ENCODE measurements at places on chromosomes 4 and X. TPM values are rescaled to one million over a fixed set of nuclear protein-coding genes. Genes with fewer than 3 reads are reported as not detected.
A peak's percentile ranks its signal among the peaks of the same experiment; 100 is the strongest.

- no peak for DNase-seq
Observed at GRCh38 chr4:76622126-76622525, 187.1 kb downstream of the SHROOM3 start.

GRCh38 chr4:101128473-101128872, 218.9 kb downstream of the PPP3CA start:
- no peak for DNase-seq

- peak; percentile 57 for DNase-seq
Observed at GRCh38 chrX:105565856-105566255, 256.5 kb upstream of the NRK start.

DNA sequence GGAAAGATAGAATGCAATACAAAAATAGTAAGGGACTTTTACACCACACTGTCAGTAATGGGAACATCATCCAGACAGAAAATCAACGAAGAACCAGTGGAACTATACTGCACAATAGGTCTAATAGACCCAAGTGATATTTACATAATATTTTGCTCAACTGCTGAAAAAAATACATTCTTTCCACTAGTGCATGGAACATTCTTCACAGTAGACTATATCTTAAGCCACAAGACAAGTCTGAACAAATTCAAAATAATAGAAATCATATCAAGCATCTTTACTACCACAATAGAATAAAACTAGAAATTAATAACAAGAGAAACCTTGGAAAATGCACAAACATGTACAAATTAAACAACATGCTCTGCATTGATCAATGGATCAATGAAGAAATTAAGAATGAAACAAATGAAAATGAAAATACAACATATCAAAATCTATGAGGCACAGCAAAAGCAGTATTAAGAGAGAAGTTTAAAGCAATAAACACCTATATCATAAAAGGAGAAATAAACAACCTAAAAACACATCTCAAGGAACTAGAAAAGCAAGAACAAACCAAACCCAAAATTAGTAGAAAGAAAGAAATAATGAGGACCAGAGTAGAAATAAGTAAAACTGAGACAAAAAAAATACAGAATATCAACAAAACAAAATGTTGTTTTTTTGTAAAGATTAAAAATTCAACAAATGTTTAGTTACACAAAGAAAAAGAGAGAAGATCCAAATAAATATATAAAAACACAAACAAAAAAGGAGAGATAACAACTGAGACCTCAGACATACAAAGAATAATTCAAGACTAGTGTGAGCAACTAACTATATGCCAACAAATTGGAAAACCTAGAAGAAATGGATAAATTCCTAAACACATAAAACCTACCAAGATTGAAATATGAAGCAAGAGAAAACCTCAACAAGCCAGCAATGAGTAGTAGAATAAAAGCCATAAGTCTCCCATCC, 51.5 kb upstream of the ANTXR2 start:
- no peak for DNase-seq

DNA sequence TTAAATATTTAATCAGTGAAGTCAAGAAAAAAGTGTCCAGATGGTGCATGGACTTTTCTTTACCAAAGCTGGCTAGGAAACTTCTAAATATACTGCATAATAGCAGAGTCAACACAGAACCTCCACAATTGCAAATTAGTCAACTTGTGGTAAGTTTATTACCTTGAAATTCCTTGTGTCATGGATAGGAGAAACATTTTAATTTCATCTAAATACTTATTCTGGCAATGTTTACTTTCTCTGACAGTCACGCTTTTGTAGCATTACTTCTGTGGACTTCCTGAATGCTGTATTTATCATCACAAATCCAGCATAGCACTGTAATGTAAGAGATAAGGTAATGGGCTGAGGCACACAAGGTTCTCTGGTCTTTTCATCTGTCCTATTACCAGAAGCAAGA, 2266.1 kb downstream of the PCDH7 start:
- DNase-seq: no peak

CENPVL1 gene
- not detected for total RNA-seq

NUP62CL gene
- 1.1 TPM for total RNA-seq

Data from tongue (tissue), 3 donors.